ENCODE measurements at places on chromosomes 16 and 17. TPM values are rescaled to one million over a fixed set of nuclear protein-coding genes. Genes with fewer than 3 reads are reported as not detected.

- DNase-seq = no peak
Observed at GRCh38 chr17:27535975-27536374, 79.7 kb downstream of the KSR1 start.

GRCh38 chr16:12658506-12658905, 145.2 kb downstream of the CPPED1 start:
- no peak for DNase-seq

- no peak for DNase-seq
Observed at GRCh38 chr17:66300956-66301355, 1.5 kb upstream of the PRKCA start.

DNA sequence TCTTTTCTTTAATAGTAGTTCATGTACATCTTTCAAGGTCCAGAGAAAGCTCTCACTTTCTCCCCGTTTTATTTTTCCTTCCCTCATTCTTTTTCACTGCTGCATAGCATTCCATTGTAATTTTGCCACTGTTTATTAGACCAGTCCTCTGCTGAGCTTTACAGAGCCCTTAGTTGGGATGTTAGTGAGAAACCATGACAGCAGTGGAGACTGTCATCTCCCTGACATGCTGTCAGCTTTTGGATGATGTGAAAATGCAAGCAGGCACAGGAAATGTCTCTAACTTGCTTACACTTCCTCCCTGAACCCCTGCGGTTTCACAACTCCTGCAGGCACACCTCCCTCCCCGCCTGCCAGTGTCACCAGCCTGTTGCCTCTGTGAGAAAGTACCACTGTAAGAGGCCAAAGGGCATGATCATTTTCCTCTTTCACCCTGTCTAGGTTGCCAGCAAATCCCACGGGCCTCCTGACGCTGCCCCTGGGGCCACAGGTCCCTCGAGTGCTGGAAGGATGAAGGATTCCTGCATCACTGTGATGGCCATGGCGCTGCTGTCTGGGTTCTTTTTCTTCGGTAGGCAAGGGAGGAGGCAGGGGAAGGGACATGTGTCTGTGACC, at the start of gene ITGAL:
ITGAL (plus strand) TSS at position 415 of the 615 bp plus-strand sequence; CDS start at position 511, 96 bp downstream.
- no peak for DNase-seq

DNA sequence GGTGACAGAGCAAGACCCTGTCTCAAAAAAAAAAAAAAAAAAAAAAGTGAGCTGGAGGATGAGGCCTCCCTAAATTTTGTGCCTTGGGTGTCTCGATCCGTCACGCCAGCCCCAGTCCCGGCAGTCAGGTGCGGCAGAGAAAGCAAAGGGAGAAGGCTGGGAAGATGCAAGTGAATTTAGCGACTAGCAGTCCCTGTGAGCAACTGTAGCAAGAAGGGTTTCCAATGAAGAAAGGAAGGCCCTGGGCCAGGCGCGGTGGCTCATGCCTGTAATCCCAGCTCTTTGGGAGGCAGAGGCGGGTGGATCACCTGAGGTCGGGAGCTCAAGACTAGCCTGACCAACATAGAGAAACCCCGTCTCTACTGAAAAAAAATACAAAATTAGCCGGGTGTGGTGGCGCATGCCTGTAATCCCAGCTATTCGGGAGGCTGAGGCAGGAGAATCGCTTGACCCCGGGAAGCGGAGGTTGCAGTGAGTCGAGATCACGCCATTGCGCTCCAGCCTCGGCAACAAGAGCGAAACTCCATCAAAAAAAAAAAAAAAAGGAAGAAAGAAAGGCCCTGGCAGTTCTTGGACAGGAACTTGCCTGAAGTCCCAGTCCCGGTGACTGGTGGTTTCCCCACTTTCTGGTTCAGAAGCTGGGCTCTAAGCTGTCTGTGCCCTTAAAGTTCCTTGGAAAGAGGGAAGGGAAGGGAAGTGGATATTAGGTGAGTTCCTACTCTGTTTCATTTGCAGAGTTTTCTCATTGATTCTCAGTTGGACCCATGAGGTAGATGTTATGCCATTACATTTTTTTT, 1.8 kb upstream of the QPRT start:
- DNase-seq = no peak

DNA sequence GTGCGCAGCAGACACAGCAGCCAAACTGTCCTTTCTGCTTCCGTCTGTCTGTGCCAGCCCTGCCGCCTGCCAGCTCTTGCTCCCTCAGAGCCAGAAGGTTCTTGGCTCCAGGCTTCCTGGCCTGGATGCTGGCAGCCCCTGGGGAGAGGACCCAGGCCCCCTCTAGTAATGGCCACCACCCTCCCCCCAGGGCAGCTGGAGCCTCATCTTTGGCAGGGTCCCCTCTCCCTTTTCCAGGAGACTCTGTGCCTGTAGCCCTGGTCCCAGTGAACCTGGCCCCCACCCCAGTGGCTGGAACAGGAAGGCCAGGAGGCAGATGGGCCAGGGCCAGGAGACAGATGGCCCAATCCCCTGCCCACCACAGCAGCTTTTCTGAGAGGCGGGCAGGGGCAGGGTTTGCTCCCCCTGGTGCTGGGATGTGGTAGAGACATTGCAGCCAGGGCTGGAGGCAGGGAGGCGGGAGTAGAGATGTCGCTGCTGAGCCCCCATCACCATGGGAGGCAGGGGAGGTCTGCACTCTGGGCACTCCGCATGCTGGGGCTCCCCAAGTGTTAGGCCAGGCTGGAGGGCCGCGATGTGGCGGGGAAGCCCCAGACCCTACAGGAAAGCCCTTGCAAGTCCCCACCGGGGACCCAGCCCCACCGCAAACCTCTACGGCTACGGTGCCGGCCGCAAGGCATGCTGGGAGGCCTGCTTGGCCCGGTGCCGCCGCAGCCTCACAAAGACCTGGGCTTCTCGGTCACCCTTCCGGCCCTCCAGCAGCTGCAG, 16.7 kb downstream of the UNC13D start:
- DNase-seq = peak; percentile 88

GRCh38 chr16:56903866-56904265, 28.1 kb upstream of the HERPUD1 start:
- DNase-seq = no peak

DNA sequence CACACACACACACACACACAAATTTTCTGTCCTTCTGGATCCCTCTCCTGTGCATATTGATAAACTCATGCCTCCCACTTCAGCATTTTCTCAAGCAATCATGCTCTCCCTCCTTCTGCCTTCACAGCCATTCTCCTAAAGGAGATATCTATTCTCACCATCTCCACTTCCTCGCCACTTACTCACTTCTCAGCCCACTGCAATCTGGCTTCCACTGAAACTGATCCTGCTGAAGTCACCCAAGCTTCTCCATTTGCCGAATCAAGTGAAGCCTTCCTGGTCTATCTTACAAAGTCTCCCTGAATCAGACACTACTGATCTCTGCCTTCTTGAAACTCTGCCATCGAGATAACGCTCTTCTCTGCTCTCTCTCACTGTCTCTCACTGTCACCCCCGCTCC, 54.0 kb upstream of the GNAO1 start:
- no peak for DNase-seq

GRCh38 chr16:81376880-81377279, 62.1 kb downstream of the GAN start:
- no peak for DNase-seq

GRCh38 chr16:85092309-85092708, 20.0 kb downstream of the CIBAR2 start:
- no peak for DNase-seq

- no peak for DNase-seq
Observed at GRCh38 chr17:40958086-40958953, 8.4 kb downstream of the KRT39 start.

GRCh38 chr16:29649588-29650494, 13.2 kb upstream of the SPN start:
- no peak for DNase-seq

- DNase-seq = peak; percentile 71
Observed at GRCh38 chr17:48546924-48547807, 2.3 kb upstream of the HOXB2 start.

DNA sequence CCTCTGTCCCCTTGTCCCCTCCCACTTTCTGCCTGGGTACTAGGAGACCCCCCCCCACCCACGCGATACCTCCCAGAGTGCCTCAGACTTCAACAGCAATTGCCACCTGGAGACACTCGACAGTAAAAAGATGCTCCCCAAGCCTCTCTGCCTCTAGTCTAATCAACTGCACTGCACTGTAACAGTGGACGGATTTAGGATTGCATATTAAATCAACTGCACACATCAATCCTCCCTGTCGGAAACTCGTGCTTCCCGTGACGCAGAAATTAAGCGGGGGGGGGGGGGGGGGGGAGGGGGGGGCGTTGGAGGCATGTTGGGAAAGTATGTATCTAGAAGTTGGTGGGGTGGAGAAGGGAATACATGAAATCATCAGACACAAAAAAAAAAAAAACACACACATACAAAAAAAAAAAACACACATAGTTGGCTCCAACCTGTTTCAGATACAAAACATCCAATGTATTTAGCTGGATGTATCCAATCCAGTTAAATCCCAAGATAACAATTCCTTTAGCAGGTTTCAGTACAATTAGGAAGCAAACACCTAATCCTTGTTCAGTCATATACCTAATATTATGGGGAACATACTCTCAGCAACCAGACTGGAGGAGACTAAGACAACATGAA, 29.7 kb downstream of the FAM222B start:
- DNase-seq = peak; percentile 5

- no peak for DNase-seq
Observed at GRCh38 chr17:8830141-8830540, 31.0 kb upstream of the MFSD6L start.

DNA sequence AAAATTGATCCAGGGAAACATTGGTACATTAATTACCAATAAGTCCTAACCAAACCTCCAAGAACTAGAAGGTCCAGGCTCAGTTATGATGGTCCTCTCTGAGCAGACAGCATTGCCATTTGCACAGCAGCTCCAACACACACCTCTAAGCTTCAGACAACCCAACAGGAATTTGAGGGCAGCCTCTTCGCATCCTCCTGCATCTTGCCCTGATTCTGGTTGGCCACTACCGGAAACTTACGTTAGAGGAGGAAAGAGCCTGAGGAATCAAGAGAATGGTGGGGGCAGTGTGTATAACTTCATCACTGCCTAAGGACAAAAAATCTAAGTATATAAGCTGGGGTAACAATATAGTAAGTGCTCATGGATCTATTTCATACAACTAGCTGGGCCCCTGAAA, 15.7 kb downstream of the FAM117A start:
- no peak for DNase-seq

GRCh38 chr16:5581908-5582307, 484.3 kb upstream of the EEF2KMT start:
- DNase-seq = no peak

GRCh38 chr16:61891460-61891859, 144.8 kb downstream of the CDH8 start:
- DNase-seq = no peak

GRCh38 chr17:54969658-54970572, 1.4 kb downstream of the STXBP4 start:
- no peak for DNase-seq

DNA sequence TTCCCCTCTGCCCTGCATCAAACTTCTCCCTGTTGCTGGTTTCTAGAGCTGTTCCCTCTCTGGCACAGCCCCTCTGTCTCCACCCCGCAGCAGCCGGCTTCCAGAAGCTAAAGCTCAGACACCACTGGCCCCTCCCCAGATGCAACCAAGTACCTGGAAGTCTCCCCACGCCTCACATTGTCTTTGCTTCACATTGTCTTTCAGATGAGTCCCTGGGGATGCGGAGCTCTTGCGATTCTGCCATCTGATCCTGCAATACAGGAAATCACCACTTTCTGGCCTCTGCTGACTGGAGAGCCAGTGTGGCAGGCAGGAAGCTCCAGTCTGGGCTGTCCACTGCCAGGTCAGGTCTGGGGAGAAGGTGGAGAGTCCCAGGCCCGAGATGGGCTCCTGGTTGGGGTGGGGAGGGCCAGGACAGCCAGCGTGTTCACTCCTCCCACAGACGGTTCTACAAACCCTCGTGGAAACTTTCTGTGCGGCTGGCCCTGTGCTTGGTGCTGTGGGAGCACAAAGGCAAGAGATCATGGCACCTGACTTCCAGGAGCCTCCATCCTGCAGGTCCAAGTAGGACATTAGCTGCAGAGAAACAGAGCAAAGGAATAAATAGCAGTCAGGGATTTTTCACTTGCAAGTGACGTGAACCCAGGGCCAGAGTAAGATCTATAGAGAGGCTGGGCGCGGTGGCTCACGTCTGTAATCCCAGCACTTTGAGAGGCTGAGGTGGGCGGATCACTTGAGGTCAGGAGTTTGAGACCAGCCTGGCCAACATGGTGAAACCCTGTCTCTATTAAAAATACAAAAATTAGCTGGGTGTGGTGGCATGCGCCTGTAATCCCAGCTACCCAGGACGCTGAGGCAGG, 47.9 kb upstream of the MAP3K14 start:
- DNase-seq = no peak

DNA sequence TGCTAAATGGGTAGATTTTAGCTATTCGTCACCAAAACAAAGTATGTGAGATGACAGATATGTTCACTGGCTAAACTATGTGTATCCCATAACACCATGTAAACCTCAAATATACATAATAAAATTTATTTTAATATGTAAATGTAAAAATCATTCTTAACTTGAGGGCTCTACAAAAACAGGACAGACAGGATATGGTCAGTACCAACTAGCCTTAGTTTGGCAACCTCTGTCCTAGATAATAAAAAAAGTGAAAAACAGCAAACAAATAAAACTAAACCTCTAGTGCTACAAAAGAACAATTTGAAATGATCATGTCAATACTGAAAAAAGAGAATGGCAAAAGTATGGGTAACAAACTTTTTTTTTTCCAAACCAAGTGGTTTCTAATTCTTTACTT, 33.8 kb downstream of the NCOR1 start:
- DNase-seq = no peak

DNA sequence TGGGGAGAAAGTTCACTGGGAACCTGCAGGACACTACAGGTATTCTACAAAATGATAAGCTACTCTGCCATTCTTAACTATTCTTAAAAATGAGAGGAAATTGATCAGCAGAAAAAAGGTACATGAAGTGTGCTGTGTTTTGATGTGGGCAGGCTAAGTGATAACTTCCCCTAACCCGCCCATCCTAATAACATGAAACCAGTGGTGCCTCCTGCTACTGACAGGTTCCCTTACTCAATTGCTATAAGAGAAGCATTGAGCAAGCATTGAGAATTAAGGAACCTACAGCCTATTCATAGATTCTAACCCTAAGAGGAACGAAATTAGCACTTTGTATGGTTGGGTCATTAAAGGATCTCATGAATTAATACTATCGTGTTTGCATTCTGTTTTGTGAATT, 18.9 kb downstream of the XYLT1 start:
- no peak for DNase-seq

DBNDD1 gene
- 2.3 TPM for total RNA-seq

PIMREG gene
- 12.3 TPM for total RNA-seq

COX6A2 gene
- 63.5 TPM for total RNA-seq

SLC47A1 gene
- 10.9 TPM for total RNA-seq

CCL13 gene
- not detected for total RNA-seq

HIGD1B gene
- 3.9 TPM for total RNA-seq

CD7 gene
- total RNA-seq = 0.72 TPM

HELZ gene
- total RNA-seq = 147 TPM

G6PC1 gene
- total RNA-seq = not detected

IGF2BP1 gene
- 4.5 TPM for total RNA-seq

MT1M gene
- 1.7 TPM for total RNA-seq

SDR42E1 gene
- 7.9 TPM for total RNA-seq

ZP2 gene
- 2.1 TPM for total RNA-seq

SLFN13 gene
- 6.2 TPM for total RNA-seq

HSD17B1 gene
- total RNA-seq = 0.21 TPM

CA7 gene
- not detected for total RNA-seq

ABCC6 gene
- total RNA-seq = 1.6 TPM

SULT1A4 gene
- total RNA-seq = 2.3 TPM

Measured in tongue (tissue), 3 donors.